Effector CD4-positive, alpha-beta T cell (primary cell): ENCODE measurements at places on chromosomes 7 and 10.

DNA sequence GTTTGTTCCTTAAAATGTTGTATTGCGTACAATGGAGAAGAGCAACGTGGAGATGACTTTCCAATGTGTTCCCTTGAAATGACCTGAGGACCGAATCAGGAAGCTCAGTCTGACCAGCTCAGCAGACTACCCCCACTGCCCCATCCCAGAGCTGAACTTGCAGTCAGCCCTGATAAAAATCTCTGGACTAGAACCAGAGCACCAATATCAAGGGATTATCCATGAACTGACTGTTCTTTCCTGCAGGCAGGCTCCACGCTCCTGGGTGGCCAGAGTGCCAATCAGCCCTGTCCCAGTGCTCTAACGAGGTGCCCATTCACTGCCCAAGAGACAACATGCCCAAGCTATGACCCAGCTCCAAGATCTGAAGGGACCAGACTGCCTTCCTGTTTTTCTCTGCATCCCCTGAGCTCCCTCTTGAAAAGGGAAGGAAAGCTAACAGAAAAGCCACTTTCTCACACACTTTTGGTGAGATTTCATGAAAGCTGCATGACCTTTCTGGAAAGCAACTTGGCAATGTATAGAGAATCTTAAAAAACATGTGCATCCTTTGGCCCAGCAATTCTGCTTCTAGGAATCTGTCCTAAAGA is 130.2 kb downstream of the KCNMA1 start:
- no peak for DNase-seq

DNA sequence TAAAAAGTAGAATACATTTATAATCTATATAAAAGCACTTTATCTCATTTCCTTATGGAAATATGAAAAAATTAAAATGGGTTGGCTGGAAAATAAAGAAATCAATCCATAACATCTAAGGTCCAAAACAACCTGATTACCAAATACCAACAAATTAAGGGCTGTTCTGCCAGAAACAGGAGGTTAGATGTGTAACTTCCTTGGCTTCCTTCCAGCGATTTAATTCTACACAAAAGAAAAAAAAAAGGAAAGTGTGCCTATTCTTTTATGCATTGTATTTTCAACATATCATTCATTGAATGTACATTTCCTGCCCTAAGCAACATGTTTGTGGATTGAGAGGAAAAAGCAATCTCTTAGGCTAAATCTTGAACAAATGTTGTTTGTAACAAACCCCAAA is 36.2 kb upstream of the USP6NL start:
- no peak for DNase-seq

GRCh38 chr10:120369856-120370276 is 87.2 kb upstream of the PLPP4 start:
- DNase-seq, result no peak

DNA sequence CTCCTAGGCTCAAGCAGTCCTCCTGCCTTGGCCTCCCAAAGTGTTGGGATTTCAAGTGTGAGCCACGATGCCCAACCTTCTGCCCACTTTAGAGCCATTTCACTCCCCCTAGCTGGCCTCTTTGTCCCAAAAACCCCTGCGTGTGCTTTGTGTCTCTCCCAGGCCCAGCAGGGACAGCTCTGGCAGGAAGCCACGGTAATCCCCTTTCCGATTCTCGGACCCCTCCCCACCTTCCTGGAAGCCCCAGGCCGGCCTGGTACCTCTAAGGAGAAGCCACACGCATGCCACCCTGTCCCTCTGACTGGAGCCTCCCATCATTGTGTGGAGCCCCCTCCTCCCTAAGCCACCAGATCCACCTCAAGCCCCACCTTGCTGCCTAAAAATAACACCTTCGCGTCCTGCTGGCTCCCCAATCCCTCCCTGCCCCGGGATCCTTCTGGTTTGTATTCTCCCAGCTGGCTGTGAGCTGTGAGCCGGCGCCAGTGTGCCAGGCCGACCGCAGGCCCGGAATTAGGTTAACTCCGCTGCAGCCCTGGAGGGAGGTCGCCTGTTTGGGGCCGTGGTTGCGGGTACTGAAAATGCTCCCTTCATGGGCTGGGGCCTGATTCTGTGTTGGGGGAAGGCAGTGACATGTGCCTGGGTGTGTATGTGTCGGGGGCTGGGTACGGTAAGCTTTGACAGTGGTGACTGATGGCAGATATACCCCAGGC is 16.4 kb upstream of the SRRM3 start:
- DNase-seq, result no peak

DNA sequence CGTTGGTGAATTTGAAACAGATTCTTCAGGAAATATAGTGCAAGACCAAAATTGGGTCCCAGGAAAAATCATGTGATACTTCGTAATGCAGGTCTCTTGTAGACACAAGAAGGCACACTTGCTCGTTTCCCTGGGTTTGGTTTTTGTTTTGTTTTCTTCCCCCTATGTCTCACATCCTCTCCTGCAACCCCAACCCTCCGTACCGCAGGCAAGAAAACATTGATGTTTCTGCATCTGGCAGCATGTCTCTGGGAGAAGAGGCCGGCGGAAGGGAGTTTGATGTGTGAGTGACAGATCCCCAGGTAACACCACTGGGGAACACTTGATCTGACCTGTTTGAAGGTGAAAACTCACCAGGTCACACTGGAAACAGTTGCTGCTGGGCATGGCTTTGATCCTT is 718.5 kb downstream of the AUTS2 start:
- no peak for DNase-seq

GRCh38 chr10:46305079-46305818 is 18.5 kb downstream of the ANTXRL start:
- no peak for DNase-seq

DNA sequence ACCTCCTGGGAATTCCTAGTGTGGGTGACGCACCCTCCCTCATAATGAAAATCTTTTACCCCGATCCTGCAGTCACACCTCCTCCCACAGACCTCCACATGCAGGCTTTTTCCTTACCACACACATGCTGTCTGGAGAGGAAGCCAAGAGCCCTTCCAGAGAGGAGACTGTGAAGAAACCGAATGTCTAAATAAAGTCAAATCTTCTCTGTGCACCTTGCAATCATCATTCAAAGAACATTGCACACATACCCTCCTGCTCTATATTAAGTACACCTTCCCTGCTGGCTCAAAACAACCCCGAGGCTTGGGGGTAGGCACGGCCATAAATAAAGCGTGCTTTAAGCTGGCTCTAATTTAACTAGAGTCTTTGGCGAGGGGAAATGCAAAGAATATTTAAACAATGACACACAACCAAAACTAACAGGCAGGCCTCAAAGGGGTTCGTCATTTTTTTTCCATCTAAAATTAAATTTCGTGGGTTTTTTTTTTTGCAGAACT is 34.9 kb downstream of the CALML3 start:
- DNase-seq, result no peak

DNA sequence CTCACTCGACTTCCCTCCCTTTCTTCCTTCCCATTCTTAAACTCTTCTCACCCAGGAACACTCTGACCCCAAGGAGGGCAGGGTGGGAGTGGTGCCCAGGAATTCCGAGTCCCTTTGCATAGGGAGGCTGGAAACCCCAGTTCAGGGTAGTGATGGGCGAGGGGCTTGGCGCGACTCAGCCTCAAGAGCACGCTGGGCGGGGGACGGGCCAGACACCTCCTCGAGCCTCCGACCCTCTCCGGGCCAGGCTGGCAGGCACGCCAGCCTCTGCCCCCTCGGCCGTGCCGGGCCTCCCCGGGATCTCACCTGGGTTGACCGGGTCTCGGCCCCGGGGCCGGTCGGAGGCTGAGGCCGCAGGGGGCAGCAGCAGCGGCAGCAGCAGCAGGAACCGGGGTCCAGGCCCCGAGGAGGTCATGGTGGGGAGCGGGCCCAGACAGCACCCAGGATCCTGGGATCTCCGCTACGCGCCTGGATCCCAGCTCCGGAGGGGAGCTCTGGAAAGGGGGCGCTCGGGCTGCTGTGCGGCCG is 457 bp downstream of the PLOD3 start:
- no peak for DNase-seq

DNA sequence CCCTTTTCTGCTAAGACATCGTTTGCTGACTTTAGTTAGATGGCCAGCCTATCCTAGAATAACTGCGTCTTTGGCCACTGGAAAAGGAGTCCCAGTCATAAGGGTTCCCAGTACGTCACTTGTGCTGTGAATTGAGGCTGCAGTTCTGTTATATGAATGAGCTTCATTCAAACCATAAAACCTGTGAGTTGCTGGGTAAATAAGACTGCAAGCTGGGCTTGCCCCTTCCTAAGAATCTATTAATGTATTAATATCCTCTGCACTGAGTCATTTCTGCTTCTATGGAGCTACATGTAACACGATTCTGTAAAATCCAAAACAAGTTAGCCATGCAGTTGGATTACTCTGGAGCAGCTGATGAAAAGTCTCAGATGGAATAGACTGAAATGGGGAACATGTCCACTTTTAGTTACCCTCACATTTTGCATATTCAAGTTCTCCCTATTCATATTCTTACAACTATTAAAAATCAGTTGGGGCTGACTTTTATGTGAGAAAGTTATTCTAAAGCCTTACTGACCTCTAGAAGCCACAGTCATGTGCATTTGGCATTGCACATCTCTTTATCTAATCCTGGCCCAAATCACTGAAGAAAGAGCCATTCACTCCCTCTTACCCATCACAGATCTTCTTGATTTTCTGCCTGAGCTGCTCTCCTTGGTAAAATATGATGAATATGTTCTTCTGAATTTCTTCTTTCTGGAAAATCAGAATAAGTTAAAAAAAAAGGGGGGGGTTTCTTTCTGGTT is 41.8 kb upstream of the TMEM213 start:
- DNase-seq, result no peak

- no peak for DNase-seq
Measured at GRCh38 chr7:42167206-42167605, 69.8 kb downstream of the GLI3 start.

- DNase-seq, result no peak
Measured at GRCh38 chr10:62250594-62251198, 17.9 kb downstream of the RTKN2 start.

DNA sequence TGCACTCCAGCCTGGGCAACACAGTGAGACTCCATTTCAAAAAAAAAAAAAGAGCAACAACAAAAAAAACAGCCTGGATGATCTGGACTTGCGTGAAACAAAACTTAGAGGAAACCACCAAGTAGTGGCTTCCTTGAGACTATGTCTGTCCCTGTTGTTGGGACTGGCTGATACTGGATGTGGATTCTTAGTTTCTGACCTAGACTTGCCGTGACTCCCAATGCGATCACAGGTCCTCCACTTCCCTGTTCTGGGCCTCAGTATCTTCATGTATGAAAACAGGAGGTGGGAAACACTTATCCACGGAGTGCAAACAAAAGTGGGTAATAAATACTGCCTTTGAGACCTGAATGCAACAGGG is 125.7 kb downstream of the PRPF18 start:
- DNase-seq, result no peak

- no peak for DNase-seq
Measured at GRCh38 chr7:57327081-57327480, 122.9 kb upstream of the ZNF716 start.

DNA sequence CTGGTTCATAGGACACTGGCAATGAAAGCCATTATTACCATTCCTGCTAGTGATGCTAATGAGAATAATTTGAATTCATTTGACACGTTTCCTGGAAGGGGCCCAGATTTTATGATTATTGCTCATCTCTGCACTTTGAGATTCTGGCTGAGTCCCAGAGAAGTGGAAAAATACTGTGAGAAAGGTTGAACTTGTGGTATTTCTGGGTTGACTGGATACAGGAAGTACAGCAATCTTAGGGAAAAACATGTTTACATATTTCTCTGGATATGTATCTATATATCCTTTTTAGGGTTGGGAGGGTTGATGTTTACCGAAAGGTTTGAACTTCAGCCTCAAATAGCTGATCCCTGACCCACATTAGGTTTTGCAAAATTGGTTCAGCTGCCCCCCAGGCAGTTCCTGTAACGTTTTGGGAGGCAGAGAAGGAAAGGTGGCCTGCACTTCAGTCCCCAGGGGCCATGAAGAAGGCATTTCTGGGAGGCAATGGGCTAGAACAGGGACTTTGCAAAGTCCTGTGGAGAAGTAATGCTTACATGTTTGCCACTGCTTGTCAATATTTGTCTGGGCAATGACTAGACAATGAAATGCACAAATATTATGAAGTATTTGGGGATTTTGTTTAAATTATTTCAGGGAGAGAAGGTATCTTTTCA is 253.7 kb upstream of the PITRM1 start:
- DNase-seq, result no peak

DNA sequence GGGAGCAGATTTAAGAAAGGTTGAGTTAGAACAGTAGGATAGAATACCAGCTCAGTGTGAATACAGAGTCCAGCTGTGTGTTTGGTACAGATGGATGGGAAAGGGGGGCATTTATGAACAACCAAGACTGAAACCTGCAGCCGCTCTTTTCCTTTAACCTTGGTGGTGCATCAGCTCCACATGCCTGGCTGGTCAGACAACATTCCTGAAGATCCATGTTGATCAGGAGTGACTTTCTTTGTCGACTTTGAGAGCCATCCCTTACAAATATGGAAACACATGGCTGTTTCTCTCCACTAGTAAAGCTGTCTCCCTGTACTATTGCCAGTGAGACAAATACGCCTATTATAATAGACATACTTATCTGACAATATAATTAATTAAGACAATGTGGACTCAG is 476.5 kb upstream of the IGFBP3 start:
- DNase-seq, result no peak

- no peak for DNase-seq
Measured at GRCh38 chr7:30846378-30846777, 65.3 kb upstream of the AQP1 start.

DNA sequence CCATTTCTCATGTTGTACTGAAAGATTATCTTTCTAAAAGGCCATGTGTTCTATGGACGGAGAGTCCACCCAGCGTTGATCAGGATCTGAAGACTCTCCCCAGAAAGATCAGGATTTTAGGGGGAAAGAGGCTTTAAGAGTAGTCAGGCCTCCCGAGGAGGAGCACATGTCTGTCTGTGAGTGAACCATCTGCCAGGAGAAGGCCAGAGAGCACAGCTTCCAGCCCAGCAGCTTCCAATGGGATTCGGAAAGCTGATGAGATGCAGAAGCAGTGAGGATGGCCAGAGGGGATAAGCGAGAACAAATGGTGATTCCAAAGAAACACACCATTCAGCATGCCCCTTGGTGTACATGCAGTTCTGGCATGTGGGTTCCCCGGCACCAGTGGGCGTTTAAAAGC is 88.5 kb upstream of the TCERG1L start:
- DNase-seq, result no peak

DNA sequence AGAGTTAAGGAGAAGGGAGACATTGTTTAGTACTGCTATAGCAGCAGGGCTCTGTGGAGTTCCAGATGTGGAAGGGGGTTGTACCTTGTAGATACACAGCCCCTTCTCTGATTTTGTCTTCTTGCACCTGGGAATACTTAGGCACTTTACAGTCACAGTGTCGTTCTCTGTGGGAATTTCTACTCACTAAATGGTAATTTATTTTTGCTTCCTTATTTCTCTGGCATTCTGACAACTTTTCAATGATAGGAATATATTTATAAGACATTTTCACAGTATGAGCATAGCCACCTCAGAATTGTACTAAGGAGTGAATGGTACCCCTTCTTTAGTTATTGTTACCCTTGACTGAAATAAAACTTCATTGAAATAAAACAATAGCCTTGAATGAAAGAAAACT is 132.8 kb downstream of the SUGCT start:
- DNase-seq, result no peak

- DNase-seq, result no peak
Measured at GRCh38 chr7:51186531-51186930, 130.1 kb downstream of the COBL start.
